ENCODE measurements at places on chromosomes 2 and 18.

GRCh38 chr2:54360055-54360792 lies 95.9 kb upstream of the SPTBN1 start:
- DNase-seq = peak; percentile 75

DNA sequence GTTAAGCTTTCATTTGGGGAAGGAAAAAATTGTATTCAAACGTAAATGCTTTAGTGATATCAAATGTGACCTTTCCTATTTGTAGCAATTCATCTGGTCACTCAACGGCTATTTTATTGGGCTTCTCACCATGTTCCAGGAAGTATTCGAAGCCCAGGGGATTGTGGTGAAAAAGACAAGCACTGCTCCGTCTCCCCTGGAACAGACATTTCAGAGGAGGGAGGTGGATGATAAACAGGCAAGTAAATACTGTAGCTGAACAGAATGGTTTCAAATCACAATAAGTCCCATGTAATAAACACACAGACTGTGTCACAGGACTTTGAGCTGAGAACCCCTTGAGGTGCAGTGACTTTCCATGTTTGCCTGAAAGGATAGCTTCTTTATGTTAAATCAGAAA lies 464.7 kb upstream of the HNRNPA3 start:
- peak; percentile 13 for DNase-seq

GRCh38 chr18:46570666-46571065 lies 86.4 kb downstream of the LOXHD1 start:
- no peak for DNase-seq

- DNase-seq = no peak
Observed at GRCh38 chr2:32931945-32932709, 14.6 kb upstream of the LTBP1 start.

GRCh38 chr18:4241090-4241617 lies 214.0 kb downstream of the DLGAP1 start:
- no peak for DNase-seq

DNA sequence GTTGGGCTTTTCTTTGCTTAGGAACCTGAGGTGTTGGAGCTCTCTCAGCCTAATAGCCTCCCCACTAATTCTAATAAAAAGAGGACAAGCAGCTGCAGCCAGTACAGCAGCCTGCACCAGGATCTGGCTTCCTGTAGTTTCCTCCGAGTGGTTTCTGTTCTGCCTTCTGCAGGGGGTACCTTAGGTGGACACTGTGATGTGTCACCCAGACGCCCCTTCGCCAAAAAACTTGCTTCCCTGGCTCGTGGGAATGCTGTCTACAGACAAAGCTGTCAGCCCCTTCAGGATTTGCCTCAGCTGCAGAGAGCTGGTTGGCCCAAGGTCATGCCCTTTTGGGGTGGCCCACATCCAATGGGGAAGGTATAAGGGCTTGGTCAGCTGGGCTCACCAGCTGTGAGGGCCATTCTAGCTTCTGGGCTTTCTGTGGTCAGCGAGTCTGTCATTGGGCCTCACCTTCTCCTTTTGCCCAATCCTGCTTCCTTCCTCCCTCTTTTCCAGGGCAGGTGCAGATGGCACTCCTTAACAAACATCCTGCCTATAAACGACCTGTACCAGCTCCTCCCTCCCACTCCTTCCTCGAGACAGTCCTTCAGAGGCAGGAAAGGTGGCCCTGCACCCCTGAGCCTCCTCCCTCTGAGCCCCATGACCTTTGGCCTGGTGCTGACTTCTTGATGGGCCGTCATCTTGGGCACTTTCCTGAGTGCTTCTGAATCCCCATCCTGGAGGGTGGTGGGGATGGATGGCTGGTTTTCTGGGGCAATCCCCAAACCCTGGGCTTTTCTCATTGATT lies 44.0 kb upstream of the ROCK2 start:
- DNase-seq = no peak

DNA sequence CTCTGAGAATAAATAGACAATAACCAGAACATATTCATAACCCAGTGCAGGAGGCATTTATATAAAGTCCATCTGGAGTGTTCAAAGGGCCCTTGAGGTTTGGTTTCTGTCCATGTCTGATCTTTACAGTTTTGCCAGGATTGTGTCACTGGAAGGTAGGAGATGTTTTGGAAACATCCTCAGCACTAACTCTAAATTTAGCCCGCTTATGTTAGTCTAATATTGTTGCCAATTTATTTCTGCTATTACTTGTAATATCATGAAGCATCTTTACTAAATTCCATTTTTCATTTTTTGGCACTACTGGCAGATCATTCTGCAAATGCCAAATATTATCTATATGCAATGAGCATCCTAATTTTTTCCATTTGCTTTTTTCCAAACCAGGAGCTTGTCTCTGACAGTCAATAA lies 22.4 kb upstream of the REV1 start:
- no peak for DNase-seq

DNA sequence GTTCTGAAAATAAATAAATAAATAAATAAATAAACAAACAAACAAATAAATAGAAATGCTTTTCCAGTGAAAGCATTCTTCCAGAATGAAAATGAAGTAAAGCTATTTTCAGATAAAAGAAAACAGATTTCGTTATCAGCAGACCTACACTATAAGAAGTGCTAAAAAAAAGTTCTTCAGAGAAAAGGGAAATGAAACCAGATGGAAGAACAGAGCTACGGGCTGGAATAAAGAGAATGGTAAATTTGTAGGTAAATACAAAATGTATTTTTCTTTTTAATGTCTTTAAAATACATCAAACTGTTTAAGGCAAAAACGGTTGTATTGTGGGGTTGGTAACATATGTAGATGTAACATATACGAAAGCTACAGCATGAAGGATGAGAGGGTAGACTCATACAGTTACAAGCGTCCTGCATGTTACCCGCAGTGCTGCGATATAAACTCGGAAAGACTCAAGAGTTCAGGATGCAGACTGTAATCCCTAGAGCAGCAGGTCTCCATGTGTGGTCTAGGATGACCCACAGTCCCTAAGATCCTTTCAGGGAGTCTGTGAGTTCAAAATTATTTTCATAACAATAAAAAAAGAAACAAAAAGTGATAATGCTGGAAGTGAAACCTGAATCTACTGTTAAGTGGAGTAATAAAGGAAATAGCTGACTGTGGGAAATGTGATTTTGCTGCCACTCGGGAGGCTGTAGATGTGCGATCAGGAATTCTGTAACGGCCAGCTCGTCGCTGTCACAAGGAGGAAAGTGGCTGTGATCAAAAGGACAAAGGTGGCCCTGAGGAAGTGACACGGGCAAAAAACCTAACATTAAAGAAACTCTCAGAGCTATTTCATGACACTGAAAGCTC lies 5.3 kb upstream of the RAB12 start:
- no peak for DNase-seq

- DNase-seq = peak; percentile 33
Observed at GRCh38 chr2:175824243-175824642, 177.8 kb downstream of the LNPK start.

- no peak for DNase-seq
Observed at GRCh38 chr18:68478246-68478645, 236.7 kb downstream of the TMX3 start.

- DNase-seq = no peak
Observed at GRCh38 chr2:177816766-177817165, 255.8 kb downstream of the PDE11A start.

DNA sequence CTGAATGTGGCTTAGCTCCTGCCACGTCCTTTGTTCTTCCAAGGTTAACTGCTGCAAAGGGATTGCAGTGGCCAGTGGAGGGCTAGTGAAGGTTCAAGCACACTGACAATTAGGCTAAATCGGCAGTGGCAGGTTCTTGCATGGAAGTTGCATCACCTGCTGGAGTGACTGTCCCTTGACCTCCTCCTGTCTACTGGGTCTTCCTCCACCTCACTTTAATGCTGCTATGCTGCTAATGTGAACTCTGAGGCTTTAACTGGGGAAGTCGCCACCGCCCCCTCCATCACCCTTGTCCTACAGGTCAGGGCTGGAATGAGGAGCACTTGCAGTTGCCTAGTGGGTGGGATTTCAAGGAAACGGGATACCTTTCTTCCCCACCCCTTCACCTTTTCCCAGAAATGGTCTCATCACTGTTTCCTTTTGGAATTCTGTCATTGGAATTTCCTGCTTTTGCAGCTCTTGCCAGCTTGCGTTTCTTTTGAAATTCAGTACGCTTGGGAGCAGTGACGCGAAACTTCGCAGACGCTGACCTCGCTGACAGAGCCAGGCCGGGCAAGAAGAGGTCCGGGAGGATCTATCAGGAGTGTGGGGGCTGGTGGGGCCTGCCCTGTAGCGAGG lies 150.3 kb downstream of the SH3RF3 start:
- peak; percentile 26 for DNase-seq

DNA sequence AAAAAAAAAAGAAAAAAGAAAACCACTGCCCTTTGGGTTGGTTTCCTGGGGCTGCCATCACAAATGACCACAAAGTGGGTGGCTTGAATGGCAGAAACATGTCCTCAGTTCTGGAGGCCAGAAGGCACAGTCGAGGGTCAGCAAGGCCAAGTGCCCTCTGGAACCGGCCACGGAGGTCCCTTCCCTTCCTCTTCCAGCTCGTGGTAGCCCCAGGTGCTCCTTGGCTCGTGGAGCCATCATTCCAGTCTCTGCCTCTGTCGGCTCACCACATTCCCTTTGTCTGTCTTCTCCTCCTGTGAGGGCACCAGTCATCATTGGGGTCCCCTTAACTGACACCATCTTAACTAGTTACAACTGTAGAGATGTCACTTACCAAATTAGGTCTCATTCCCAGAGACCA lies 8.5 kb upstream of the NFATC1 start:
- DNase-seq = no peak

- DNase-seq = no peak
Observed at GRCh38 chr2:99431587-99432275, 58.1 kb downstream of the REV1 start.

DNA sequence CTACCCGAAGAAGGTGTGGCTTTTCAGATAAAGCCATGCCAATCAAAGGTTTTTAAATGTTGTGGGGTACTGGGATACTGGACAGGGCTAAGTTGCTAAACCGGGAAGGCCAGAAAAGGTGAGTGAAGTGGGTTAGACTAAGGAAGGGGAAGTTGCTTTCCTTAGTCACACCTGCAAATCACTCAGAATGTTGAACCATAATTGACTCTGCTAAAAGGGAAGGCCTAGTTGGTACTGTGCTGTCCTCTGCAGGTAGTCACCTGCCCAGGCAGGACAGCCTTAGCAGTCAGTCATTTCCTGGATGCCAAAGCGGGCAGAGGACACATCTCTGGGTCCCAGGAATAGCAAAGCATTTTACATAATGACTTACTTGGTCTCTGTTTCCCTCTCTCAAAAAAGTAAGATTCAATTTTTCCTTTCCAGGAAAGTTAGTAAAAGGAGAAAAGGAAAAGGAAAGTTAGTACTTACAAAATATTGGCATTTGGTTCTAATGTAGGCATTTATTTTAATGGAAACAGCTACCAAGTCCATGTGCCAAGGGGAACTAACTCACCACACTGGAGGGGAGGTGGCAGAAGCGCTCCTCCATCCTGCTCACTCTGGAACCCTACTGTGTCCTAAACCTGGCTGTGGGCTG lies 60.3 kb downstream of the RFTN2 start:
- DNase-seq = no peak

DNA sequence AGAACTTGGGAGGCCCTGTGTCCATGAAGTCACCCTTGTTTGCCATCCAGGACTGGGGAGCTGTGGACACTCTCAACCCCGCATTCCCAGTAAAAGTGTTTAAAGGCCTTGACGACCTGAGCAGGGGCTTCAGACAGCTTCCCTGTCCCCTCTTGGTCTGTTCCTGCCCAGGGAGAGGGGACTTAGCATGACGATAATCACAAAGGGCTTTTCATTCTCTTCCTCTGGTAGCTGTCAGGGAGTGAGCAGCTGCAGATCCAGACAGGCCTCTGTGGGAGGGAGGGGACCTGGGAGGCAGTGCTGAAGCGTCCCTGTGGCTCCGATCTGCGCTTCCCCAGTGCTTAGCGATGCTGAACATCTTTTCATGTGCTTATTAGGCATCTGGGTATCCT lies 77.8 kb upstream of the HS6ST1 start:
- no peak for DNase-seq

DNA sequence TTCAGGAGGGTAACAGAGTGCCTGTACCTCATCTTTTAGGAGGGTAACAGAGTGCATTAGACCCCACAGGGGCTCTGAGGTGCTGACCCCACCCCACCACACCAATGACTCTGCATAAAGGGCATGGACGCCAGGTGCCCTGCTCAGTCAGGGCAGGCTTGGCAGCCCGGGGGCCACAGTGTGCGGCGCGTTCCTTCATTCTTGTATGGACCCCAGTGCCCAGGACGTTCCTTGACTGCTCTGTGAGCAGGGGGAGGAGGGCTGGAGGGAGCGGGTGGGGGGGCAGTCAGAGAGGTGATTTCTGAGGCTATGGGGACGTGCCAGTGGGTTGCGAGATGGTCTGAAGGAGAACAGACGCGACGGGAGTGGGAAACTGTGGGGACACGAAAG lies 168.7 kb upstream of the NCK2 start:
- no peak for DNase-seq

GRCh38 chr2:197838036-197838435 lies 33.6 kb downstream of the PLCL1 start:
- peak; percentile 58 for DNase-seq

GRCh38 chr2:176665086-176665485 lies 395.8 kb downstream of the MTX2 start:
- no peak for DNase-seq

- DNase-seq = peak; percentile 67
Observed at GRCh38 chr2:9971105-9971818, 19.8 kb downstream of the GRHL1 start.

DNA sequence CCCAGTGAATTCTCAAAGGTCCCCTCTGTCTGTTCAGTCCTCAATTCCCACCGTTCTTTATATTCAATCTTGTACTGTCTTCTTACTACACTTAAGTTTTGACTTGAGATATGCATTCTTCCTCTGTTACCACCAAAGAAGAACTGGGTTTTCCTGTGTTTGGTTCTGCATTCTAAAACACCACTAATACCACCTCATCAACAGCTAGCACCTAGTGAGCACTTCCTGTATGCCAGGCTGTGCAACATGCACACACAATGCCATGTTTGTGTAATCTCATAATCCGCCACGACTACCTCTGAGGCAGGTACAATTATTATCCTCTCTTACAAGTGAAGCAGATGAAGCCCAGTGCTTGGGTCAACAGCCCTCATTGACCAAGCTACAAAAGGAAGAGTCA lies 11.8 kb upstream of the CTAGE1 start:
- DNase-seq = no peak

GRCh38 chr2:237720957-237721356 lies 77.6 kb upstream of the RBM44 start:
- DNase-seq = peak; percentile 40

DNA sequence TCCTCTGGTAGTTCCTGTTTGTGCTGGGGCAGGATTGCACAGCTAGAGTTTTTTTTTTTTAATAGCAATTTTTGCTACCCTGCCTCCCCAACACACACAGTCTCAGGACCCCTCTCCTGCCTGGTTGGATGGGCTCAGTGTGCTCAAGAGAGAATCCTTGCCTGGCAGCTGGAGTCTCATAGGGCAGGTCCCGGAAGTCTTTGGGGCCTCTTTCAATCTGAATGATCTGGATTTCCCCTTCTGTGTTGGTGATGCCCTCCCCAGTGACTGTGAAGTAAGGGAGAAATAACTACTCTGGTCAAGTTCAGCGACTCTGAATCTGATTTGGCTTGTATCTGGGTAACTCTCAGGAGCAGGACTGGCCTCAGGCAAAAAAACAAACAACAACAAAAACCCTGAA lies 220.6 kb upstream of the LRRTM1 start:
- DNase-seq = no peak

GRCh38 chr18:64444819-64445218 lies 295.9 kb upstream of the LINC00305 start:
- DNase-seq = no peak

Measured in fibroblast of mammary gland (primary cell).